ENCODE measurements at places on chromosomes 5 and 9.

DNA sequence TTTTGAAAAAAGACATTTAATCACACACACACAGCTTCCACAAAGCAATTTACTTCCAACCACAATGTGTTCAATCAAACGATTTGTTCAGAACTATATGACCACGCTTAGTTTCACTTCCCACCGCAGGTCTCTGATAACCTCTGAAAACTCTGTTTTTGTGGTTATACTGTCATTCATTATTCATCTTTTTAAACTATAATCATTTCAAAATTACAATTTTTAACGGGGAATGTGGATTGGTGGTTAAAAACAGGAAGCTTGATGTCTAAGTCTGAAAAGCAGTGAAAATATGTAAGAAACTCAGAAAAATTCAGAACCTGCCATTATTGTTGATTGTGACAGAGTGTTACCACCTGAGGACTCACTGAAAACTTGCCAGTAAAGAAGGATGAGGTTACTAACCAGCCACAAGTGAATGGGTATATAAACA, 12.7 kb upstream of the TMEM174 start:
- DNase-seq, result peak; percentile 21

DNA sequence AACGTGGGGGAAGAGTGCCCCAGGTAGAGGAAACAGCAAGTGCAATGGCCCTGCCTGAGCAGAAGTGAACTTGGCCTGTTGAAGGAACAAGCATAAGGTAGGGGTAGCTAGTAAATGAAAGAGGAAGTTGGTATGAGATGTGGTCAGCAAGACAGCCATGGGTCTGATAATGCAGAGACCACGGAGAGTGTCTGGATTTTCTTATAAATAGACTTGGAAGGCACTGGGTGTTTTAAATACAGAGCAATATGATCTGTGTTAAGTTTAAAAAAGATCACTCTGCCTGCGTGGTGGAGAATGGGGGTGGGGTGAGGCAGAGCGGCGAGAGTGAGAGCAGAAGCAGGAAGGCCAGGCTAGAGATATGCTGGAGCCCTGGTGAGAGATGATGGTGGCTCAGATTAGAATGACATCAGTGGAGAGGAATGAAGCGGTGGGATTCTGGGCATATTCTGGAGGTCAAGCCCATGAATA, 4.2 kb downstream of the ADAM19 start:
- no peak for DNase-seq

- no peak for DNase-seq
These were observed 5.7 kb downstream of the GFM2 start for GRCh38 chr5:74761241-74761640.

DNA sequence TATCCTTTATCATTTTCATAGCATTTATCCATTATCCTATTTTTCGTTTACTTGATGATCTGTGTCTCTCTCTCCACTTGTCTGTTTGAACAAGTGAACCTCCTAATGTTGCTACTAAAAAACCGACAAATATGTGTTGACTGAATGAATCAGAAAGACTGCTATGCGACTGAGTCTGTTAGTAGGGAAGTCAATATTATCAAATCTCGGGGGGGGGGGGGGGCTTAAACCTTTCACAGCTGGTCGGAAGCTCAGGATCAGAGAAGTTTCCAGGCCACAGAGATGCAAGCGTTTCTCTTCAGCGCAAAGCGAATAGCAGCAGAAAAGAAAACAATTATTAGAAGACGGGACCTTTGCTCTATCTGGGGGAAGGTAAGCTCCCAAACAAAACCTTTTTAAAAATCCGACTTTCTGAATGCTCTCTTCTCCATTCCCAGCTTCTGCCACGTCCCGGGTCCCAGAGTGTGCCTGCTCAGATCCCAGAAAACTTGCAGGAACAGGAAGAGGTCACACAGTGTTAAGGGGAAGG, 412 bp downstream of the RIOK2 start:
- no peak for DNase-seq

DNA sequence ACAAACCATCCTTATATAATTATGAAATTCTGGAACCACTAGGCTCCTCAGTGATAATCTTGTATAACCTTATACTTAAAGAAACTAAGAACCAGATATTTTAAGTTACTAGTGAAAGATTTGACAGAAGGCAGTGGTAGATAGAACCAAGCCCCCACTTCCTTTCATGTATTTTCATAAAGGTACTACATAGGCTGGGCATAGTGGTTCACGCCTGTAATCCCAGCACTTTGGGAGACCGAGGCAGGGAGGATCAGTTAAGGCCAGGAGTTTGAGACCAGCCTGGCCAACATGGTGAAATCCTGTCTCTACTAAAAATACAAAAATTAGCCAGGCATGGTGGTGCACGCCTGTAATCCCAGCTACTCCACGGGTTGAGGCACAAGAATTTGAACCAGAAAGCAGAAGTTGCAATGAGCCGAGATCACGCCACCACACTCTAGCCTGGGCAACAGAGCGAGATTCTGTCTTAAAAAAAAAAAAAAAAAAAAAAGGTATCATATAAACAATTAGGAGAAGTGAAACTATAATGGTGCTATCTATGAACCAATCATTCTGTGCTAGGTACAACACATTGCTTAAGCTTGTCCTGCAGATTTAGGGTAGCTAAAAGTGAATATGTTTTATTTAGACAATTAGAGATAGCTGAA, 27.9 kb upstream of the DTWD2 start:
- no peak for DNase-seq

DNA sequence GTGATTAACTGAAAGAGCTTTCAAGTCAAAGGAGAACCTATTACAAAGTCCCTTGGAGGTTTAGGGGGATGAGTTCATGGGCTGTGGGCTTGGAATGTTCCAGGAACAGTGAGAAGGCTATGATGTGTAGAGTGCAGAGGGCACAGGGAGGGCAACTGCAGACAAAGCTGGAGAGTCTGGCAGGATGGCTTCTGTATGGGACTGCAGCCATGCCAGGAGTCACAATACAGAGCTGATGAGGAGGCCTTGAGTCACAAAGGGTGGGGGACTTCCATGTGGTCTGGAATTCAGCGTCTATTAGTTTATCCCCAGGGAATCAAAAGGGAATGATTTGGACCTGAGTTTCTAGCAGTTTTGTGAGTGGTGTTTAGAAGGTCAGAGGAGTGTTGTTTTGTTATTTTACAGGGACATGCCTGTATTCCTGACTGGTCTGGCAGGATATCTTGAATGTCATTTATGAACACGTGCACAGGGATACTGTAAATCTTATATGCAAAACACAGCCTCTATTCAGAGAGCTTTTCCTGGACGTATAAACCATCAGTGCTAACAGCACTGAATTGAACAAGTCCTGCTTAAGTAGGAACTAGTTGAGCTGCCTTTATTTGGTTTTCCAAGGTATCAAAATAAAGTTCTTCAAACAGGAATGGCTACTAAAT, 14.3 kb upstream of the TEK start:
- DNase-seq, result no peak

GRCh38 chr9:16158093-16158492, 605.2 kb downstream of the CCDC171 start:
- DNase-seq, result no peak

- no peak for DNase-seq
These were observed 10.3 kb downstream of the SLC28A3 start for GRCh38 chr9:84330246-84330645.
